ENCODE measurements at places on chromosomes 2 and 18.
A peak's percentile ranks its signal among the peaks of the same experiment; 100 is the strongest.

GRCh38 chr18:23884681-23885375 is 129.7 kb upstream of the TTC39C start:
- H3K27ac ChIP-seq = no peak overlapping the region
- H3K27me3 ChIP-seq = no peaks in the 10 kb centered on the region
- no peaks in the 10 kb centered on the region for H3K36me3 ChIP-seq
- DNase-seq = peak; percentile 48

- H3K4me3 ChIP-seq = no peak overlapping the region
- no peaks in the 10 kb centered on the region for H3K27me3 ChIP-seq
- no peak overlapping the region for H3K27ac ChIP-seq
Observed at GRCh38 chr18:52150050-52150449, 189.9 kb upstream of the DCC start.

GRCh38 chr2:224174990-224175389 is 135.9 kb upstream of the SERPINE2 start:
- no peak overlapping the region for H3K27ac ChIP-seq
- H3K4me1 ChIP-seq = no peaks in the 10 kb centered on the region

DNA sequence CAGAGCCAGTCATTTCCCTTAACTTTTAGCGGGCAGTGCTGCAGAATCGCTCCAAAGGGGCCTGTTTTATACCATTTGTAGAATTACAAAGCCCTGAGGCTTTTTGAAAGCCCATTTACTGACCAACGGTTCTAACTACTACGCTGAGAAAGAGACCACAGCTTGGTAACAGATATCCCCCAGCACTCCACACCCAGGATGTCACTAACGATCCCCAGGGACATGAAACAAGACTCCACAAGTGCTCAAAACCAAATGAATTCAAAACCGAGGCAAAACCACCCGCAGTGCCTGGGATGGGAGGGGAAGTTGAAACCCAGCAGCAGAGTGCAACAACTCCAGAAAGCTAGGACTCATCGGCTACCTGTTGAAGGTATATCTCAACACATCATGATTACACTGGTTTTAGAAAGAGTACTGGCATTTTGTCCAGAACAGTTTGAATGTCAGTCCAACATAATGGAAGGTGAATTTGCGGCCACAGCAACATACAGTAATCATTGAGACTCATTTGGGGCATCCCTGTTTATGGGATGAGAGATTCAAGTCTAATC is 33.6 kb upstream of the LRP2 start:
- H3K36me3 ChIP-seq = peaks cover 11% of the 10 kb centered on the region
- no peak overlapping the region for H3K4me3 ChIP-seq
- no peaks in the 10 kb centered on the region for H3K27me3 ChIP-seq
- no peak overlapping the region for H3K27ac ChIP-seq
- H3K4me1 ChIP-seq = no peaks in the 10 kb centered on the region
- peak; percentile 28 for DNase-seq

DNA sequence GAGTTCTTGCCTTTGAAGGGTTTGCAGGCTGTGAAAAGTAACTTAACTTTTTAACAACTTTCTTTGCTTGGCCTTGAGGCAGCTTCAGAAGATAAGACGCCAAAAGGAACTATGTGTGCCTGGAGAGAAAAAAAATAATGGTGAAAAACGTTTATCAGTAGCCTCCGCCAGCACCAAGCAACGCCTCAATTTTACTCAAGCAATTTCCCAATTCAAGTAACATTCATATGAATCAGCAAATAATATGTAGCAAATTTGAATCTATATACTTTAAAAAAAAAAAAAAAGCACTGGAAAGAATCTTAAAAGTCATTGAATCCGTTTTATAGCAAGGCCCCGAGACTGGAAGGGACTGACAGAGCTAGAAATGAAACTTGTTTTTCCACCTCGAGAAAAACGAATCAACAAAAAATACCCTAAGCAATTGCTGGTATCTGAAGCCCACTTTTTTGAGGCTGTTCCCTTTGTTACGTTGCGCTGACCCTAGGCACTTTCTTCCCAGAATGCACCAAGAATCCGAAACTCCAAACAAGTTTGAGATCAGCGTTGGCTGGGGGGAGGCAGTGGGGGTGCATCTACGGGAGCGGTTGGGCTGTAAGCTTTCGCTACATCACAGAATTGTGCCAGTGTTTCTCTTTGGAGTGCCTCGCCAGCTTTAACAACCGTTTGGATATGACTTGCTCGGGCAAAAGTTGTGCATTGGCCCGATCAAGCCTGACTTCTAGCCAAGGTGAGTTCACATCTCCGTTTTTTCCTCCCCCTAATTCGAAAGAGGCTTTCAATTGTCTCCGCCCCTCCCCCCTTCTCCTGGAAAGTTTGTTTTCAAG is 2.7 kb upstream of the TGIF1 start:
- peak; percentile 50 for DNase-seq
- peaks cover 20% of the 10 kb centered on the region for H3K36me3 ChIP-seq
- peaks cover 13% of the 10 kb centered on the region for H3K4me1 ChIP-seq
- H3K27ac ChIP-seq = peak overlapping the region; percentile 99
- H3K27me3 ChIP-seq = no peaks in the 10 kb centered on the region

- H3K4me1 ChIP-seq = no peaks in the 10 kb centered on the region
- H3K27me3 ChIP-seq = no peaks in the 10 kb centered on the region
Observed at GRCh38 chr2:26556309-26557243, 78.7 kb upstream of the OTOF start.

GRCh38 chr2:224901121-224901676 is 141.1 kb downstream of the DOCK10 start:
- H3K36me3 ChIP-seq = no peaks in the 10 kb centered on the region
- H3K4me1 ChIP-seq = no peaks in the 10 kb centered on the region
- no peak for DNase-seq
- no peak overlapping the region for H3K4me3 ChIP-seq

GRCh38 chr2:66698576-66699239 is 263.8 kb downstream of the MEIS1 start:
- DNase-seq = no peak
- H3K4me1 ChIP-seq = peaks cover 4% of the 10 kb centered on the region
- 0 out of 3 replicates have a peak overlapping the region, but pooled peaks have one; percentile 20 for H3K4me3 ChIP-seq
- H3K27me3 ChIP-seq = no peaks in the 10 kb centered on the region
- no peaks in the 10 kb centered on the region for H3K36me3 ChIP-seq

DNA sequence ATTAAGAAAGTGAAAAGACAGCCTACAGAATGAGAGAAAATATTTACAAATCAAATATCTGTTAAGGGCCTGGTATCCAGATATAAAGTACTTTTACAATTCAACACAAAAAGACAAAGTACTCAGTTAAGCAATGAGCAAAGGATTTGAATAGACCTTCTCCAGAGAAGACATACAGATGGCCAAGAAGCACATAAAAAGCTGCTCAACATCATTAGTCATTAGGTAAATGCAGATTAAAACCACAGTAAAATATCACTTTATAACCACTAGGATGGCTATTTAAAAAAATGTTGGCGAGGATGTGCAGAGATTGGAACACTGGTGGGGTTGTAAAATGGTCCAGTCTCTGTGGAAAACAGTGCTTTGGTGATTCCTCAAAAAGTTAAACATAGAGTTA is 38.9 kb downstream of the RAB31 start:
- no peaks in the 10 kb centered on the region for H3K27me3 ChIP-seq
- H3K4me1 ChIP-seq = peaks cover 12% of the 10 kb centered on the region
- H3K27ac ChIP-seq = no peak overlapping the region
- H3K36me3 ChIP-seq = no peaks in the 10 kb centered on the region
- no peak overlapping the region for H3K4me3 ChIP-seq
- DNase-seq = no peak

- H3K4me3 ChIP-seq = no peak overlapping the region
- H3K36me3 ChIP-seq = peaks cover 24% of the 10 kb centered on the region
- no peak for DNase-seq
Observed at GRCh38 chr2:174673440-174673839, 75.8 kb upstream of the WIPF1 start.

- H3K27me3 ChIP-seq = no peaks in the 10 kb centered on the region
- H3K4me1 ChIP-seq = no peaks in the 10 kb centered on the region
- H3K27ac ChIP-seq = no peak overlapping the region
- no peaks in the 10 kb centered on the region for H3K36me3 ChIP-seq
- H3K4me3 ChIP-seq = no peak overlapping the region
- no peak for DNase-seq
Observed at GRCh38 chr2:35447215-35447614, 908.4 kb upstream of the CRIM1 start.

GRCh38 chr18:10140461-10141282 is 226.9 kb downstream of the VAPA start:
- H3K4me1 ChIP-seq = peaks cover 5% of the 10 kb centered on the region
- no peak overlapping the region for H3K27ac ChIP-seq
- H3K27me3 ChIP-seq = no peaks in the 10 kb centered on the region
- DNase-seq = no peak
- no peak overlapping the region for H3K4me3 ChIP-seq

DNA sequence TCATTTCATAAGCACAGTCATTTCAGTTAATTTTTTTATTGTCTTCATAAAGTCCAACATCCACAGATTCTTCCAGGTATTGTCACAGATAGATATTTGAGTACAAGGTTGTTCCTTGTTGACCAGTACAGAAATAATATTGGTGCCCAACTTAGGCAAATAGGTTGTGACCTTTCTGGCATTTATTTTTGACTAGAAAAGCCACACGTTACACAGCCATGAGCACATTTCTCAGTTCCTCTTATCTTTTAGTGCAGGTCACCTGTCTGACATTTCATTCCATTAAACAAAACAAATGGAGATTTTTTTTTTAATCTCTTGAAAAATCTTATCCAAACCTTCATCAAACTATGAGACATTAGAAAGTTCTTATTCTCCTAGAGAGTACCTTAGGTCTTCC is 428.8 kb downstream of the ZNF521 start:
- no peaks in the 10 kb centered on the region for H3K36me3 ChIP-seq
- no peak for DNase-seq

- DNase-seq = no peak
- H3K27me3 ChIP-seq = no peaks in the 10 kb centered on the region
- peaks cover 8% of the 10 kb centered on the region for H3K36me3 ChIP-seq
- no peaks in the 10 kb centered on the region for H3K4me1 ChIP-seq
- no peak overlapping the region for H3K27ac ChIP-seq
Observed at GRCh38 chr2:134836986-134837385, 1.4 kb upstream of the ACMSD start.

- no peaks in the 10 kb centered on the region for H3K4me1 ChIP-seq
- DNase-seq = peak; percentile 76
- H3K4me3 ChIP-seq = no peak overlapping the region
- H3K36me3 ChIP-seq = no peaks in the 10 kb centered on the region
Observed at GRCh38 chr2:97699765-97700444, 13.5 kb upstream of the ZAP70 start.

DNA sequence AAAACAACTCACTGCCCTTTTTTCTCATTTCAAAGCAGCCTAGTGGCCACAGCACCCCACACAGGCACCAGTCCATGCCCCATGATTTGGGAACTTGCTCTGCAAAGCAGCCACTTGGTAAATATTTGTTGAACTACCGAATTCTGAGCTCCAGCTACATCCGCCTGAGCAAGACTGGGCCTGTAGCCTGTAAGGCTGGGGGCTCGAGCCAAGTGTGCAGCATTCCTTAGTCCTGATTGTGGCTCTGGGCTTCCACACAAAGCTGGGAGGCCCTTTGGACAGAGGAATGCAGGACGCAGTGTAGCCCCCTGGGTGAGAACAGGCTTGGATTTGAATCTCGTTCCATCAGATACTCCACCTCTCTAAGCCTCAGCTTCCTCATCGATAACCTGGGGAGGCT is 88.4 kb downstream of the ACTR2 start:
- H3K36me3 ChIP-seq = peaks cover 19% of the 10 kb centered on the region
- H3K27me3 ChIP-seq = no peaks in the 10 kb centered on the region
- no peak overlapping the region for H3K27ac ChIP-seq
- no peaks in the 10 kb centered on the region for H3K4me1 ChIP-seq

GRCh38 chr2:17790536-17790935 is 25.7 kb upstream of the MSGN1 start:
- H3K36me3 ChIP-seq = no peaks in the 10 kb centered on the region
- DNase-seq = no peak
- no peak overlapping the region for H3K27ac ChIP-seq
- peaks cover 2% of the 10 kb centered on the region for H3K4me1 ChIP-seq
- no peak overlapping the region for H3K4me3 ChIP-seq

GRCh38 chr18:22088029-22088428 is 81.4 kb upstream of the GATA6 start:
- no peaks in the 10 kb centered on the region for H3K36me3 ChIP-seq
- H3K27ac ChIP-seq = no peak overlapping the region
- no peak overlapping the region for H3K4me3 ChIP-seq
- H3K4me1 ChIP-seq = no peaks in the 10 kb centered on the region
- DNase-seq = no peak

DNA sequence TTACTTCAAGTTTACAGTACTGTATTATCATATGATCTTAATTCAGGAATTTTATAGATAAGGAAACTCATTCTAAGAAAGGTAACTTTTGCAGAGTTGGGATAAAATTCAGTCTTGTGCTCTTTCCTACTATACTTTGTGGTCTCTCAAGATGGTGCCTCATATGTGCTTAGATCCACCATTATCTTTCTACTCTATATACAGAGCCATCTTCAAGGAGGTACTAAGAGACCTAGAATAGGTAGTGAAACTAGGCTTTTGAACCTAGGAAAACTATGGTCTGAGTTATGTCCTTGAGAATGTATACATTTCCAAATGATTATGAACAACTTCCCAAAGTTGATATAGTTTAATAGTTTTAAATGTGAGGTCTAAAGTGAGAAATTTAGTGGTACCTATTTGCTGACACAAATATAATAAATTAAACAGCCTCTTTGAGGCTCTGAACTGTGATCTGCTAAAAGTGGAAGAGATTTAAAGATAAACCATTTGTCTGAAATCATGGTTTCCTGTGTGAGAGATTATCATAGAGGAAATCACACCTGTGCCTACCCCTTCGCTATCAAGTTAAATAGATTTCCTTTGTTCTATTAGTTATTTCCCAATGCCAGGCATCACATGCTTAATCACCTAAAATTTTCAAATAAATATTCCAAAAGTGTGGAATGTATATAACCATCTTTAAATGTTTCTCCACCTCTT is 27.2 kb downstream of the ACAA2 start:
- no peaks in the 10 kb centered on the region for H3K27me3 ChIP-seq
- H3K4me1 ChIP-seq = no peaks in the 10 kb centered on the region
- DNase-seq = no peak
- peaks cover 23% of the 10 kb centered on the region for H3K36me3 ChIP-seq

DNA sequence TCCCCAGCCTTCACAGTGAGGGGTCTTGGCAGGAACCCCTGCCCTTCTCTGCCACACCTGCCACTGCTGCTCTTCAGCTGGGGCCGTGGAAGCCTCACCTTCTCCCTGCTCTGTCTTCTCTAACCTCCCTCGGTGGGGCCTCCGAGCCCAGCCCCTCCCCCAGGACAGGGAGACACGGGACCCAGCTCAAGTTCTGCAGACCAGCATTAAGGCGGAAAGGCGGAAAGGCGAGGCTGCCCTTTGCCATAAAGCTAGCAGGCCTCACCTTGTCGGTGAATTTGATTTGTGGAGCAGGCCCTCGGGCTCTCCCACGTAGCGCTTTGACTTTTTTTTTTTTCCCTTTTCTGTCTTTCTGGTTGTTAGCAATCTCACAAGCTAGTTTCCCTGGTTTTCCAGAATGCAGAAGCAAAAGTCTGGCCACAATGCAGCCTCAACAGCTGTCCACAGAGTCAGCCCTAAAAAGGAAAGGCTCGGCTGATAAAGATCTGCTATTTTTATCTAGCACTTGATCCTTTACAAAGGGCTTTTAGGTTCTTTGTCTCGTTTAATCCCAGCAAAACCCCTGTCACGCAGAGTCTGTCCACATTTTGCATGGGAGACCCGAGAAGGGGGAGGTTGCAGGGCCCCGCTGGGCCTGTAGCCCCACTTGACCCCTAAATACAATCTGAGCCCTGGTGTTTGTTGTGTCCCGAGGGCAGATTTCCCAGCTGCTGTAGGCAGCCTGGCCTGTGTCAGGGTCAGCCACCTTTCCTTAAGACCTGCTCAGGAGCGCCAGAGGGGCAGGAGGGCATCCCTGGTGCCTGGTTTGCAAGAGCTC is 6.0 kb downstream of the ITM2C start:
- no peak overlapping the region for H3K4me3 ChIP-seq
- H3K27me3 ChIP-seq = no peaks in the 10 kb centered on the region
- H3K27ac ChIP-seq = no peak overlapping the region
- peaks cover 16% of the 10 kb centered on the region for H3K36me3 ChIP-seq
- no peak for DNase-seq
- peaks cover 16% of the 10 kb centered on the region for H3K4me1 ChIP-seq

Measured in H9 (cell line).